ENCODE measurements at places on chromosomes 1 and 21.

- no peak for DNase-seq
These were observed 423.8 kb upstream of the CXADR start for GRCh38 chr21:17089091-17089491.

GRCh38 chr1:174225499-174226204 lies 66.3 kb downstream of the RABGAP1L start:
- DNase-seq = no peak

DNA sequence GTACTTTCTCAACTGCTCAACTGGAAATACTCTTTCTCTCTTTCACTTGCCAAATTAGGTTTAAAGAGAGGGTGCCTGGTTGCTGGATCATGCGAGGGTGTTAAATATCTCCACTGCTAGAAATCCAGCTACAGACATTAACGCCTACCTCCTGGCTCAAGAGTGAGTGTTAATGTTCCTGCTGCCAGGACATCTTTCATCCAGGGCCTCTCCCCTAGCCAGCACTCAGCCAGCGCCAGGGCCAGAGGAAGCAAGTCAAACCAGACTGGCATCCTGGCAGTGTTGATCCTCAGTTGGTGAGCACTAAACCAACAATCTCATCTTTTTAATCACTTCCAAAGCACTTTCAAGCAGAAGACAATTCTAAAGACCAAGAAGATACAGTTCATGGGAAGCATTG lies 92.9 kb upstream of the BARHL2 start:
- DNase-seq = no peak

DNA sequence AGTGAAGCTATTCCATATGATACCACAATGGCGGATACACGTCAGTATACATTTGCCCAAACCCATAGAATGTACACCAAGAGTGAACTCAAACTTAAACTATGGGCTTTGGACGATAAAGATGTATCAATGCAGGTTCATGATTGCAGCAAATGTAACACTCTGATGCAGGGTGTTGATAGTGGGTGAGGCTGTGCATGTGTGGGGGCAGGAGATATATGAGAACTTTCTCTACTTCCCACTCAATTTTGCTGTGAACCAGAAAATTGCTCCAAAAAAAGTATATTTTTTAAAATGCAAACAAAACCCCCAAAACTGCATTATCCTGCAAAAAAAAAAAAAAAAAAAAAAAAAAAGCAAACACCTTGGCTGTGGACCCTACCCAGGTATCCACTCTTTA lies 3.4 kb downstream of the ATP1A2 start:
- DNase-seq = no peak

GRCh38 chr1:234488054-234489006 lies 9.4 kb upstream of the TARBP1 start:
- DNase-seq = no peak

DNA sequence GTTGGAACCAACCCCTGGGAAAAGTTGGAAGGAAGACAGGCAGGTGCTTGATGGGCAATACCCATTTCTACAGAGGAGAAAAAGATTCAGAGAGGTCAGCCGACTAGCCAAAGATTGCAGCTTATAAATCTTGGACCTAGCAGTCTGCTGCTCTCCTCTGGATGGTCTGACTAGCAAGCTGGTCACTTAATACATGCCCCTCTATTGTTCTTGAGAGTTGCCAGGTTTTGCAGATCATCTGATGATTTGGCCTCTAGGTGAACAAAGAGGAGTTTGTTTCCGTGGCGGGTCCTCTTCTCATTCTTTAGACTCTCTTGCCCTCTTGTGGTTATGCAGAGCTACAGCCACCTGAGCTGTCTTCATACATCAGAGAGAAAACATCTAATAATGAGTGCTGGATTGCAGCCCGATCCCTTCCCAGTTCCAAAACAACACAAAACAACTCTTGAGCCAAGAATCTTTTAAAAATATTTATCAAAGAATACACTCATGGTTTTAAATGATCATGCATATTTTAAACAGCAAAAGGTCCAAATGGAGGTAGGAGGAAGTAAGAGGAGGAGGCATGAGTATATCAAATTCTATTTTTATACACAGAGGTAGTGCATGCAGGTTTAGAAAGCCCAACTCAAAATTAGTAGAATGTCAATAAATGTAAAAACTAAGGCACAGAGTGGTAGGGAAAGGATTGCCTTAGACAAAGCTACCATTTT lies 115.7 kb downstream of the SLC30A10 start:
- no peak for DNase-seq

DNA sequence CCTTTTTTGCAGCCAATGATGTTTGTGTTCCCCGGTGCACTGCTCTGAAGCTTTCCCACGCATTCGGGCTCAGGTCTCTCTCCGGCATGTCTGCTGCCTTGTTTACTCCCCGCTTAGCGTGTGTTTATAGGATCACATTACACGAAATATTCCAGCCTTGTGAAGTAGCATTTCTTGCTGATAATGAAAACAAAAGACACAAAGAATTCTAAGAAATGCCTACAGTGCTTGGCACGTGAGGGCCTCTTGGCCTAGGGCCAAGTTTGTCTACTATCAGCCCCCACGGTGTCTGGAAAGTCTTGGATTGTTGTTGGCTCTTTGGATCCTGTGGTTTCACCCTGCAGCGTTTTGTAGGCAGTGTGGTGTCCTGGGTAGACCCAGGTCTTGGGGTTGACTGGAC lies 11.2 kb upstream of the GSTM4 start:
- no peak for DNase-seq

DNA sequence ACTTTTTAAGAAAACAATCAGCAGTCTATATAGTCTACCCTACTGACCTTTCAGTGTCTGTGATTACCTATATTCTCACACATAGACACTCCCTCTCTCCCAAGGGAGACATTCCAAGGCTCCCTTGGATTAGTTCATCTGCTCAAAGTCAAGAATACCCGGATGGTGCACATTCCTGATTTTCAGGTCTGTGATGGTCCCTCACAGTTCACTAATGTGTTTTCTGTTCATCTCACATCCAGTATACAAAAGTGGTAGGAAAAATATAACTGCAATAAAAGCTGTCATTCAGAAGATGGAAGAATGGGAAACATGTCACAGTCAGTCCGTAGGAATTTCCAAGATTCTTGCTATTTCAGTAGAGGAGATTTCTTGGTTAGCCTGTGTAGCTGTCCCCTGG lies 224.1 kb upstream of the CACYBP start:
- no peak for DNase-seq

Data from stimulated activated CD8-positive, alpha-beta memory T cell treated with anti-CD3 and anti-CD28 coated beads, Interleukin-15, amount 100 ng/mL, for 24 hours (primary cell).